ENCODE measurements at places on chromosomes 11 and 22. TPM values are rescaled to one million over a fixed set of nuclear protein-coding genes. Genes with fewer than 3 reads are reported as not detected.

DNA sequence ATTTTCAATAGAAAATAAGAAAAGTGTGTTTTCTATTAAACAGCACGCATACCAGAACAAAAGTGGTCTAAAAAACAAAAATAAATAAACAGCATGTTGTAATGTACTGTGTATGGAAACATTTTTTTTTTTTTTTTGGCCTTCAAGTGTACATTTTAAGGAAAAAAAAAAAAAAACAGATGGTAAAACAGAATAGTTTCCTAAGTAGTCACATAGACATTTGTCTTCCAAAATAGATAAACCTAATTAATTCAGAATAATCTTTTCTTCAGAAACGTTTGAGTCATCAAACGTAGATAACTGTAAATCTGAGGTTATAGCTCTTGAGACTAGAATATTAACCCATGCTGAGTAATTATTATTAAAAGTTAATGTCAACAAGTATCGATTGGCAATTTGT lies 396 bp upstream of the CFAP300 start:
- no peak overlapping the region for H3K27ac ChIP-seq
- H3K36me3 ChIP-seq, result no peaks in the 10 kb centered on the region
- no peak for DNase-seq

GRCh38 chr22:24380220-24380904 lies 47.0 kb upstream of the ADORA2A start:
- H3K4me1 ChIP-seq, result no peaks in the 10 kb centered on the region
- DNase-seq, result no peak
- H3K27ac ChIP-seq, result no peak overlapping the region
- no peaks in the 10 kb centered on the region for H3K27me3 ChIP-seq

ADAMTS8 gene
- total RNA-seq, result 39.1 TPM

DNA sequence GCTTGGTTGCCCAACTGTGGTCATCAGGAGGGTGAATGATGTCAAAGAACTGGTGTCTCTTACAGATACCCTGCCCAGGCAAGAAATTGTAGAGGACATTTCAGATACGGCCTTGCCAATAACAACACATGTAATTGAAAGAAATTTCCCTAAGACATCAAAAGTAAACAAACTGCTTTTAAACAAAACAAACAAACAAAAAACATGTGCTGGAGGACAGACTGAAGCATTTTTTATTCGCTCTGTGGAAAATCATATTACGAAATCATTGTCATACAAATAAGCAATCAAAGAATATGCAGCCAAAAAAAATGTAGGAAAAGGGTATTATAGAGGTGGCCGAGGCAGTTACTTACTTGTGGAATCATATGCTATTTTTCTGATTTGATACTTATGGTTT lies 52.1 kb upstream of the MYEOV start:
- H3K36me3 ChIP-seq, result no peaks in the 10 kb centered on the region
- H3K27me3 ChIP-seq, result no peaks in the 10 kb centered on the region
- no peak for DNase-seq

GRCh38 chr11:72629266-72629665 lies 45.0 kb downstream of the PDE2A start:
- peaks cover 24% of the 10 kb centered on the region for H3K4me1 ChIP-seq
- H3K27ac ChIP-seq, result peak overlapping the region; percentile 17
- H3K36me3 ChIP-seq, result no peaks in the 10 kb centered on the region
- H3K27me3 ChIP-seq, result no peaks in the 10 kb centered on the region

- H3K4me3 ChIP-seq, result no peak overlapping the region
- DNase-seq, result no peak
- peaks cover 14% of the 10 kb centered on the region for H3K27me3 ChIP-seq
- H3K4me1 ChIP-seq, result no peaks in the 10 kb centered on the region
- H3K27ac ChIP-seq, result no peak overlapping the region
Observed at GRCh38 chr11:36743039-36743438, 145.0 kb upstream of the RAG2 start.

ANO5 gene
- 5.9 TPM for total RNA-seq

DNA sequence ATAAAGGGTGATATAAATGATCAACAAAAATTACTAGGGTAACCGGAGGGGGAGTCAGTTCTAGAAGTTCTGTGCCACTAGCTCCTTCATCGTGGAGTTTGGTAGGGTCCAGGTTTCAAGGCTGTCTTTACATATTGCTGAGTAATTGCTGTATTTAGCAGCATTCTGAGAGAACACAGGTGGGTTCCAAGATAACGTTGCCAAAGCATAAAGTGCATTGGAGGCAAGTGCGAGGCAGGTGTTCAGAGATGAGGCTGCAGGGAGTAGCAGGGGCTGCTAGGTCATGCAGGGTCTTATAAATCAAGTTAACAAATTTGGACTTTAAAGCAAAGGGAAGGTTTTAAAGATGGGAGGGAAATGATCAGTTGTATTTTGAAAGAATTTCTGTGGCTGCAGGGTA lies 17.8 kb downstream of the SGSM3 start:
- no peaks in the 10 kb centered on the region for H3K36me3 ChIP-seq
- no peak overlapping the region for H3K27ac ChIP-seq
- DNase-seq, result no peak
- H3K27me3 ChIP-seq, result no peaks in the 10 kb centered on the region

GRCh38 chr11:28636566-28636965 lies 528.4 kb downstream of the METTL15 start:
- no peaks in the 10 kb centered on the region for H3K36me3 ChIP-seq
- H3K27ac ChIP-seq, result no peak overlapping the region
- H3K4me1 ChIP-seq, result no peaks in the 10 kb centered on the region
- DNase-seq, result no peak
- H3K27me3 ChIP-seq, result no peaks in the 10 kb centered on the region

MMP27 gene
- total RNA-seq, result not detected

DNA sequence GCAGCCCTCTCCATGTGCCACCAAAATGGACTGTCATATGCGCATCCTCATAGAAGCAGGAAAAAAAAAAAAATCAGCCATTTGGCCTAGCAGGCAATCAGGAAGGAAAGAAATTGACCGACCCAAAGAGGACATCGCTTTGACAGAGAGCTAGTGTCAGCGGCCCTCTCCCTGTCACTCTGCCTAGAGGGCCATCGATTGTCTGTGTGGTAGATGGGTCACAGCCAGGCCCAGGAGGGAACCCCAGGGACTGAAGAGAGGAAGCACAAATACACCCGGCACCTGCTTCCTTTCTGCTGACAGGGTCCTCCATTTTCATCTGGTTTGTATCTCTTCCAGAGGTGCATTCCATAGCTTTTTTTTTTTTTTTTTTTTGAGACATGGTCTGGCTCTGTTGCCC lies 21.8 kb downstream of the VPS37C start:
- no peak overlapping the region for H3K27ac ChIP-seq
- DNase-seq, result peak; percentile 16
- H3K4me1 ChIP-seq, result peaks cover 20% of the 10 kb centered on the region
- H3K4me3 ChIP-seq, result no peak overlapping the region
- H3K36me3 ChIP-seq, result peaks cover 5% of the 10 kb centered on the region
- H3K27me3 ChIP-seq, result no peaks in the 10 kb centered on the region

KRTAP5-11 gene
- total RNA-seq, result not detected

DNA sequence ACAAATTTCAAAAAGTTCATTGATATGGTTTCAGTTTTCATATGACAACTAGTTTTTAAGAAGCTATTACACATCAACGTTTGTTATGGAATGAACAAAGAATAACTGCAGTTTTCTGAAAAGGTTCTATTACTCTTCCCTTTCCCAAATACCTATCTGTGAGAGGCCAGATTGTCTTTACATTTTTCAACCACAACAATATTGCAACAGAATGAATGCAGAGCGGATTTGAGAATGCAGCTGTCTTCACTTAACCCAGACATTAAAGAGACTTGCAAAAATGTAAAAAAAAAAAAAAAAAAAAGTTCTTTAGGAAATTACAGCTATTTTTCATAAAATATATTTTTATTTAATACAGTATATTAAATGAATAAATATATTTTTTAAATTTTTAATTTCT lies 250.8 kb downstream of the DDX10 start:
- H3K36me3 ChIP-seq, result no peaks in the 10 kb centered on the region
- H3K4me1 ChIP-seq, result no peaks in the 10 kb centered on the region
- no peaks in the 10 kb centered on the region for H3K27me3 ChIP-seq
- no peak overlapping the region for H3K4me3 ChIP-seq
- H3K27ac ChIP-seq, result no peak overlapping the region

GRCh38 chr11:3840870-3841425 lies at the start of gene RHOG:
TSS of gene RHOG (minus strand) at chr11:3840959. CDS start at chr11:3828138, 12,821 bp downstream.
- peak; percentile 93 for DNase-seq
- H3K4me1 ChIP-seq, result peaks cover 37% of the 10 kb centered on the region
- H3K36me3 ChIP-seq, result no peaks in the 10 kb centered on the region
- H3K27ac ChIP-seq, result peak within 1 kb of the TSS; percentile 94
- H3K27me3 ChIP-seq, result no peaks in the 10 kb centered on the region

RTN4R gene
- total RNA-seq, result 9.8 TPM

CRYBA4 gene
- total RNA-seq, result not detected

DNA sequence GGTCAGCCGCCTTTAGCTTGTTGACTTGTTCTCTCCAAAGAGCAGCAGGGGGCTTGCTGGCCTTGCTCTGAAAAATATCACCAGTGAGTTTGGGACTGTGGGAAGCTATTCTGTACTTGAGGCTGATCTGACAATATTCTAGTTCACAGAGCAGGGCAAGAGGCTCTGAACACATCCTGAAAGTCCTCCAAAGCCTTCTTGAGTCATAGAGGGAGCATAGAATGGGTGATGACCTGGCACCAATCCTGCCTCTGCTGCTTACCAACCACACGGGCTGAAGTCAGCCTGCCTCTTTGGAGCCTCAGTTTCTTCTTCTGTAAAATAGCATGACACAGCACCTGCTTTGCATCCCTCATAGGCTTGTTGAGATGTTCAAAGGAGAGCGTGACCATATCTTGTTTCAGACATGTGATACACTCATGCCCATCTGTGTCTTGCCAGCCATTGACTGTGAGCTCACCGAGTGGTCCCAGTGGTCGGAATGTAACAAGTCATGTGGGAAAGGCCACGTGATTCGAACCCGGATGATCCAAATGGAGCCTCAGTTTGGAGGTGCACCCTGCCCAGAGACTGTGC lies 96.6 kb downstream of the RRAS2 start:
- no peak overlapping the region for H3K27ac ChIP-seq
- no peak for DNase-seq
- peaks cover 12% of the 10 kb centered on the region for H3K36me3 ChIP-seq
- peaks cover 9% of the 10 kb centered on the region for H3K4me1 ChIP-seq
- H3K4me3 ChIP-seq, result no peak overlapping the region

DNA sequence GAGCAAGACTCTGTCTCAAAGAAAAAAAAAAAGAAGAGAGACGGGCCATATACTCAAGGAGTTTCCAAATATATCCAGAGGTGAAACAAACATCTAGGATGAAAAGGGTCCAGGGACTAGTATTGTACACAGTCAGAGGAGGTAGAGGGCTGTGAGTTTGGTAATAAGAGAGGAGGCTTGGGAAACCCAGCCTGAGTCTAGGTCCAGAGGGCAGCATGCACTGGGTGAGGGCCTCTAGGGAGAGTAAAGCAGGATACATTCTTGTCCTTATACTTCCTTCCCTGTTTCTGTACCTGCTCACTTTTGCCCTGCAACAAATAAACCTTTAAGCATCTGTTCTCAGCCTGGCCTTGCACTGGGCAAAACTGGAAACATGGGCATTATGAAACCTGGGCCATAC lies 31.5 kb downstream of the STIM1 start:
- no peaks in the 10 kb centered on the region for H3K27me3 ChIP-seq
- no peaks in the 10 kb centered on the region for H3K36me3 ChIP-seq
- no peak overlapping the region for H3K4me3 ChIP-seq
- no peaks in the 10 kb centered on the region for H3K4me1 ChIP-seq

BBOX1 gene
- total RNA-seq, result not detected

DNA sequence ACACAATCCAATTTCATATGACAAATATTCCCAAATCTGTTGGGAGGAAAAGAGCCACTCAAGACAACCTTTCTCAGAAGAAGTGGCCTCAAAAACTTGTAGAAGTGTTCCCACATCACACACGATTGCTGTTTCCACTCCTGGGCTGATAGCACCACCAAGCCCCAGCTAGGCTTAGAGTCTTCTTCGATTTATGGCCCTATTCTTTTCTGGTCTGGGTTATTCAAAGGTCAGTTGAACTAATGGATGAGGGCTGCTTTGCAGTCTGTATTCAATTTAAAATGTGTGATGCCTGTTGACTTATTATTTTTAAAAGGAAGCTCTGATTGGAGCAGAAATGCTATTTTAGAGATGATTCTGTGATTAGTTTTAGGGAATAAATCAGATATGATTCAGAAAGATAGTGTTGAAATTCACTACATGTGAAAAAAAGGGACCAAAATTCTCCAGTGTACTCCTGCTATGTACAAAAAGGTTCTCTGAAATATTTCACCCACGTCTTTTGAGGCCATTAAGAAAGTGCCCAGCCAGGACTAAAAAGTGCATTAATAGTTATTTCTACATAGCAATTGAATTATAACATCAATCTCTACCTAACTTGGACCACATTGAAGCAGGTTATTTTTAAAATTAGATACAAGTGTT lies 57.3 kb upstream of the SPON1 start:
- H3K27me3 ChIP-seq, result no peaks in the 10 kb centered on the region
- DNase-seq, result no peak
- H3K36me3 ChIP-seq, result no peaks in the 10 kb centered on the region
- no peak overlapping the region for H3K4me3 ChIP-seq

IGF2 gene
- total RNA-seq, result 8.8 TPM

GRCh38 chr11:36487619-36488018 lies 22.5 kb downstream of the TRAF6 start:
- H3K27me3 ChIP-seq, result no peaks in the 10 kb centered on the region
- H3K4me1 ChIP-seq, result peaks cover 13% of the 10 kb centered on the region
- DNase-seq, result no peak
- H3K27ac ChIP-seq, result no peak overlapping the region
- H3K36me3 ChIP-seq, result peaks cover 64% of the 10 kb centered on the region

DNA sequence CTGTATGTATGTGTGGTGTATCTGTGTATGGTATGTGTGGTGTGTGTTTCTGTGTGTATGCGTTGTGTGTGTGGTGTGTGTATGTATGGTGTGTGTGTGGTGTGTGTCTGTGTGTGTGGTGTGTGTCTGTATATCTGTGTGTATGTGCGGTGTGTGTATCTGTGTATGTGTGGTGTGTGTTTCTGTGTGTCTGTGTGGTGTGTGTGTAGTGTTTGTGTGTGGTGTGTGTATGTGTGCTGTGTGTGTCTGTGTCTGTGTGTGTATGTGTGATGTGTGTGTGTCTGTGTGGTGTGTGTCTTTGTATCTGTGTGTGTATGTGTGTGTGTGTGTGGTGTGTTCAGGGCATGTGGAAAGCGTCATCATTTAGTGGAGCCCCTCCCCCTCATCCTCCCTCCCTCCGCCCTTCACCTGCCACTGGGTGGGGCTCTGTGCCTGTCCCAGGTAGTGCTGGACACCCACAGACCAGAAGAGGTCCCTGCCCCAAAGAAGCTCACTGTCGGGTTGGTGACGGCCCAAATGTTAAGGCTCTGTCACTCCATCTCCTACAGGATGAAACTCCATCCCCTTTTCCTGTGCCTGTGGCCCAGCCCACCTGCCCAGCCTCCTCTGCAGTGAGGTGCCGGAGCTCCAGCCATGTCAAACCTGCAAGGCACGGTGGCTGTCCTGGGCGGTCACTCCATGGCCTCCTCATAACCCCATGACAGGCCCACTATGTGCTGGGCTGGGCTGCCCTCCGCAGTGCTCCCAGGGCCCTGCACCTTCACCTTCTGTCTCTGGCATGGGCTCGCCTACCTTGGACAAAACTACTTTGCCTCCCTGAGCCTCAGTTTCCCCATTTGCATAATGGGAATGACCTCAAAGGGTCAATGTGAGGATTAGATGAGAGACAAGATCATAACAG lies 23.4 kb upstream of the SHISAL1 start:
- H3K27me3 ChIP-seq, result peaks cover 26% of the 10 kb centered on the region
- H3K4me3 ChIP-seq, result no peak overlapping the region
- DNase-seq, result no peak
- no peak overlapping the region for H3K27ac ChIP-seq
- H3K36me3 ChIP-seq, result no peaks in the 10 kb centered on the region

OR4A16 gene
- total RNA-seq, result not detected

SLC22A9 gene
- not detected for total RNA-seq

C11orf87 gene
- 0.35 TPM for total RNA-seq

CYTH4 gene
- total RNA-seq, result 37.9 TPM
